MCF 10A (cell line): ENCODE measurements at places on chromosomes 7 and 10. TPM values are rescaled to one million over a fixed set of nuclear protein-coding genes. Genes with fewer than 3 reads are reported as not detected.

GRCh38 chr10:117946525-117947070, 100.1 kb downstream of the RAB11FIP2 start:
- peaks cover 5% of the 10 kb centered on the region for H3K4me1 ChIP-seq
- H3K27ac ChIP-seq, result no peak overlapping the region
- no peak overlapping the region for H3K4me3 ChIP-seq
- no peaks in the 10 kb centered on the region for H3K27me3 ChIP-seq

GRCh38 chr7:114944745-114945625, 23.1 kb downstream of the MDFIC start:
- no peak overlapping the region for H3K4me3 ChIP-seq
- no peaks in the 10 kb centered on the region for H3K27me3 ChIP-seq
- no peak for DNase-seq
- H3K27ac ChIP-seq, result no peak overlapping the region
- H3K4me1 ChIP-seq, result peaks cover 6% of the 10 kb centered on the region
- peaks cover 4% of the 10 kb centered on the region for H3K36me3 ChIP-seq

- no peak for DNase-seq
- H3K4me3 ChIP-seq, result no peak overlapping the region
- H3K36me3 ChIP-seq, result no peaks in the 10 kb centered on the region
- H3K4me1 ChIP-seq, result peaks cover 5% of the 10 kb centered on the region
- H3K27me3 ChIP-seq, result peaks cover 28% of the 10 kb centered on the region
Observed at GRCh38 chr7:101550641-101551541, 78.2 kb downstream of the MYL10 start.

AASS gene
- total RNA-seq, result 15.6 and 18.4 TPM in 2 replicates

PDLIM1 gene
- 74.6 and 98.1 TPM in 2 replicates for total RNA-seq

DNA sequence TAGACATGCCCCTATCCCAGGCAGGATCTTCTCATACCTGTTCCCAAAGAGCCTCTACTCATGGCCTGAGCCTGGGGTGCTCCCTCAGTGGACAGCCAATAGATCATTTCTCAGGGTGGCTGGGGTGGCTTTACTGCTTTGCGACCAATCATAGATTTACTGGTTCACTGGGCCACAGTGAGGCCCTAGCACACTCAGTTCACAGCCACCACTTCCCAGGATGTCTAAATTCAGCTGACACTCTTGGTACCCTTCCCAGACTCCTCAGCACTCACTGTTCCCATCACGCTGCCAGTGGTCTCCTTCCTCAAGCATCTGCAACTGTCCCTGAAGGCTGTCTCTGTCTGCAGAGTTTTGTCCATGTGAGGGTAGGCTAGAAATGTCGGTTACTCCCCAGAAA, 50.6 kb downstream of the ARHGAP22 start:
- H3K4me1 ChIP-seq, result no peaks in the 10 kb centered on the region
- no peaks in the 10 kb centered on the region for H3K27me3 ChIP-seq
- no peak for DNase-seq

MYO1G gene
- total RNA-seq, result 0.14 and 0.15 TPM in 2 replicates

DNA sequence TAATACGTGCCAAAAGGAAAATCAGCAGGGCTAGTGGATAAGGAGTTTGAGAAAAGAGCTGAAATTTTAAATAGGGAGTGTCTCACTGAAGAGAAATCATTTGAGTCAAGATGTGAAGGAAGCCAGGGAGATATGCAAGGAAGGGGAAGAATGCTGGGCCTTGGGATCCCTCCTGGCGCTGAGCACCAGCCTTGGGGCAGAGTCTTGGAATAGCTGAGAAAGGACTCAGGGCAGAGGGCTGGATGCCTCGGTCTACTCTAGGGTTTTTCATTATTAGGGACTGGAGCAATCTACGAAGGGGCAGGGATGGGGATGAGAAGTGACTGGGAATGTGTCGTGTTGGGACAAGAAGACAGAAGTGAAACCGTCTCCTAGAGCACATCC, 484 bp downstream of the ZWINT start:
- peaks cover 19% of the 10 kb centered on the region for H3K4me1 ChIP-seq
- H3K4me3 ChIP-seq, result peak overlapping the region; percentile 95
- H3K27me3 ChIP-seq, result no peaks in the 10 kb centered on the region
- H3K36me3 ChIP-seq, result peaks cover 5% of the 10 kb centered on the region

FXYD4 gene
- total RNA-seq, result not detected in 2 replicates

ABHD11 gene
- 15.3 and 18.9 TPM in 2 replicates for total RNA-seq

- H3K27me3 ChIP-seq, result no peaks in the 10 kb centered on the region
- H3K4me1 ChIP-seq, result peaks cover 56% of the 10 kb centered on the region
- DNase-seq, result peak; percentile 29
- H3K27ac ChIP-seq, result peak overlapping the region; percentile 88
- no peaks in the 10 kb centered on the region for H3K36me3 ChIP-seq
- peak overlapping the region; percentile 65 for H3K4me3 ChIP-seq
Observed at GRCh38 chr10:49568235-49568634, 29.3 kb upstream of the ERCC6 start.

- peaks cover 33% of the 10 kb centered on the region for H3K4me1 ChIP-seq
- H3K27ac ChIP-seq, result peak overlapping the region; percentile 88
- H3K36me3 ChIP-seq, result peaks cover 5% of the 10 kb centered on the region
Observed at GRCh38 chr7:129969881-129970446, 17.2 kb upstream of the UBE2H start.

GRCh38 chr10:123165445-123166072, 11.4 kb downstream of the BUB3 start:
- H3K4me1 ChIP-seq, result no peaks in the 10 kb centered on the region
- no peak overlapping the region for H3K4me3 ChIP-seq
- H3K27me3 ChIP-seq, result no peaks in the 10 kb centered on the region
- DNase-seq, result no peak

DNA sequence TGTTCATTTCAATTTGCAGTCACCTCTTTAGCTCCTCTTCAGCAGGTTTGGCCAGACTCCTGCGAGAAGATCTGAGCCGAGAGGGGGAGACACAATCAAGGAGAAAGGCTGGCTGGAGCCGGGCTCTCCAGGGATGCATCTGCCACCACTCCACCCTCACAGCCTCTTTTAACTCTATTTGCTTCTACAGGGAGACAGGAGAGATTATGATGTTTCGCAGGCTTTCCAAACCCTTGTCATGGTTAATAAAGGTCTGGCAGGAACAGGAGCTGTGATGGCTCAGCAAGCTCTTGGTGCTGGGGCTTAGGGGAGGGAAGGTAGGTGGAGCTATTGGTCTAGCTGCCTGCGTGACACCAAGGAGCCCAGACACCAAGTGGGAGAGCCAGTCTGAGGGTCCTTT, 448.1 kb upstream of the PODXL start:
- no peak overlapping the region for H3K4me3 ChIP-seq
- H3K27ac ChIP-seq, result no peak overlapping the region
- H3K36me3 ChIP-seq, result no peaks in the 10 kb centered on the region
- H3K4me1 ChIP-seq, result no peaks in the 10 kb centered on the region

- no peak overlapping the region for H3K4me3 ChIP-seq
- no peak for DNase-seq
Observed at GRCh38 chr7:146937836-146938235, 821.2 kb downstream of the CNTNAP2 start.

PPP1R9A gene
- 6.3 and 8.2 TPM in 2 replicates for total RNA-seq

DNA sequence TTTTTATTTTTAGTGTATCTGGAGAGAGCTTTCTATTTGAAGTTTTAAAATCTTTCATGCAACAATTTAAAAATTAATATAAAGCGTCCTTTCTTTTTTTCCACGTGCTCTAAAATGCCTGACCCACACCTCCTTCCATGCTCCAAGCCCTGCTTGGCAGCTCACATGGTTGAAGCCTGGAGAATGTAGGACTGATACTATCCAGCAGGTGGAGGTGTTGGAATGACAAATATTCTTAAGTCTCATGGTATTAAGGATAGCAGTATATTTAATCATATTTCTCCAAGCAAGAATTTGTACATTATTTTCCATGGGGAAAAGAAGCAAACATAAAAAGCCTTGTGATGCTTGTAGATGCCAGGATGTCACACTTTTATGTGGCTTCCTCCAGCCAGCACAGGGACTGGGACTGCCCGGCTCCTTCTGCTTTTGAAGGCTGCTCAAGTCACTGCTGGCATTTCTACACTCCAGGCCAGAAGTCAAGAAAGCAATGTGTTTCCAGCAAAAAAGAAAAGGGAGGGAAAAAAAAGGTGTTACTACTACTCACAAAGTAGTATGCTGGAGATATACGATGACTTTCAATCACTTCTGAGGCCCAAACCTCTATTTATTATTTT, 49.7 kb downstream of the BZW2 start:
- H3K4me3 ChIP-seq, result no peak overlapping the region
- H3K4me1 ChIP-seq, result no peaks in the 10 kb centered on the region
- peaks cover 90% of the 10 kb centered on the region for H3K36me3 ChIP-seq
- H3K27me3 ChIP-seq, result no peaks in the 10 kb centered on the region

DNA sequence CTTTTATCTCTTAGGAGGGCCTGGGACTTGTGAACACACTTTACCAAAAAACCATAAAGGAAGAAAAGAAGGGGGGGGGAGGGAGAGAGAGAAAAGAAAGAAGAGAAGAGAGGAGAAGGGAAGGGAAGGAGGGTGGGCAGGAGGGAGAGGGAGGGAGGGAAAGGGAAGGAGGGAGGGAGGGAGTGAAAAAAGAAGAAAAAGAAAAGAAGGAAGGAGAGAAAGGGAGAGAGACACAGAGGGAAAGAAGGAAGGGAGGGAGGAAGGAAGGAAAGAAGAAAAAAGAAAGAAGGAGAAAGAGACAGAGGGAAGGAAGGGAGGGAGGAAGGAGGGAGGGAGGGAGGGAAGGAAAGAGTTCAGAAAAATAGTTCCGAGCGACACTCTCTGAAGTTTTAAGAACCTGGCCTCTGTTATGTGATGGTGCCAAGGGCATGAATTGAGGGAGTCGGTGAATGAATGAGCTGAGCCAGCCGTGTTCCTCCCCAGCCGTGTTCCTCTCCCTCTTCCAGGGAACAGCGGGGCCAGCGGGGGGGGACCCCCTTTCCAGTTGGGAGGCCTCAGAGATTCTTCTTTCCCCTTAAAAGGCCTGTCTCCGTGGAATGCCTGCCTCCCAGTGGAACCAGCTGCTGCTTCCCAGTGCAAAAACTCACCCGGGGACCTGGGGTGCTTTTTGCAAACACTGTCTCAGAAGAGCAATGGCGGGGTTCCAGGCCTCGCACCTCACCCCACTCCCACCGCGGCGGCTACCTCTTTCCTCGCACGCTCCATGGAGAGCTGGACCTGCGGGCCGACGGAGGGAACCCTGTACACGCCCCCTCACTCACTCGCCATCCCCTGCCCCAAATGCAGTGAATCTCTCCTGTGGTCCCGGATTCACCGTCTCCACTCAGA, 84.1 kb downstream of the FOXL3 start:
- H3K4me1 ChIP-seq, result no peaks in the 10 kb centered on the region
- H3K27ac ChIP-seq, result no peak overlapping the region
- H3K36me3 ChIP-seq, result no peaks in the 10 kb centered on the region

DNA sequence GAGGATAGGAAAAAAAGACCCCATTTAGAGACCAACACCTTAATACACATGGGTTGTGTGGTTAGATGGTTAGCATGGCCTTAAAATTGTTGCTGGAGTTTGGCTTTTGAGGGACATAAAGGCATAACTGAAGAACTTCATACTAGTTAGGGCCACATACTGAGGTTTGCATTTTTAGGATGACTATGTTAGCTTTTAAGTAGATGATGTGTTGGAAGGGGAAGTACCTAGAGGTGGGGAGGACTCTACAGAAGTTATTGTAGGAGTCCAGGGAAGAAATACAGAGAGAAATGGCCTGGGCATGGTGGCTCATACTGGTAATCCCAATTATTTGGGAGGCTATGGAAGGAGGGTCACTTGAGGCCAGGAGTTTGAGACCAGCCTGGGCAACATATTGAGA, 40.5 kb downstream of the ENTPD1 start:
- H3K4me3 ChIP-seq, result no peak overlapping the region
- H3K27ac ChIP-seq, result no peak overlapping the region
- DNase-seq, result no peak

GRCh38 chr10:24463611-24464426, 254.9 kb downstream of the KIAA1217 start:
- peaks cover 45% of the 10 kb centered on the region for H3K4me1 ChIP-seq
- H3K4me3 ChIP-seq, result peak overlapping the region; percentile 76
- no peaks in the 10 kb centered on the region for H3K27me3 ChIP-seq
- peak; percentile 98 for DNase-seq
- H3K27ac ChIP-seq, result peak overlapping the region; percentile 90
- peaks cover 22% of the 10 kb centered on the region for H3K36me3 ChIP-seq

- H3K36me3 ChIP-seq, result no peaks in the 10 kb centered on the region
- DNase-seq, result peak; percentile 69
- H3K27ac ChIP-seq, result peak overlapping the region; percentile 78
- no peaks in the 10 kb centered on the region for H3K27me3 ChIP-seq
Observed at GRCh38 chr7:81190997-81191768, 272.3 kb upstream of the SEMA3C start.

H2BK1 gene
- total RNA-seq, result not detected in 2 replicates

DNA sequence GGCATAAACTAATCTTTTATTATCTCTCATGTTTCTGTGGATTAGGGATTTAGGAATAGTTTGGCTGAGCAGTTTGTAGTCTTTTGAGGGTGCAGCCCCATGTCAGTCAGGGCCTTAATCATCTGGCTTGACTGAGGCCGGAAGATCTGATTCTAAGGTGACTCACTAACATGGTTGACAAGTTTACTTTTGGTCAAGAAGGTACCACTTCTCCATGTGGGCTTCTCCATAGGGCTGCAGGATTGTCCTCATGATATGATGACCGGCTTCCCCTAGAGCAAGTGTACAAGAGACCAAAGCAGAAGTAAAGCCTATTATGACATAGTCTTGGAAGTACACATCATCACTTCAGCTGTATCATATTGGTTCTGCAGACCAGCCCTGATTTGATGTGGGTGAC, 45.9 kb upstream of the OIT3 start:
- peak overlapping the region; percentile 57 for H3K27ac ChIP-seq
- peaks cover 15% of the 10 kb centered on the region for H3K4me1 ChIP-seq
- DNase-seq, result peak; percentile 25
- H3K36me3 ChIP-seq, result no peaks in the 10 kb centered on the region

DNA sequence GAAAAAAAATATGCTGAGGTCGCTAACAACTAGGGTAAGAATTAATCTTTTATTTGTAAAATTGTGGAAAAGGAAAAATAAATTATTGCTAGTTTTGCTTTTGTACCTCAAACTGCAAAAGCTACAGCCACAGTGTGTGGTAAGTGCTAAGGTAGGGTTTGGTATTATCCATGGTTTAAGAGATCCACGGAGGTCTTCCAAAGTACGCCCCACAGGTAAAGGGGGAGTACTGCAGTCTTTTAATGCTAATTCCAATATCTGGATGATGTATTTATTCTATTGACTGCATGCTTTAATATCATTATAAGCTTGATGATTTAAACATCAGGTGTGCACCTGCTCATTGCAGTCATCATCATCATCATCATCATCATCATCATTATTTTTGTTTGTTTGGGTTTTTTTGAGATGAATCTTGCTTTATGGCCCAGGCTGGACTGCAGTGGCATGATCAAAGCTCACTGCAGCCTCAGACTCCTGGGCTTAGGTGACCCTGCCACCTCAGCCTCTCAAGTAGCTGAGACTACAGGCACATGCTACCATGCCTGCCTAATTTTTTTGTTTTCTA, 38.4 kb upstream of the BMS1 start:
- no peaks in the 10 kb centered on the region for H3K36me3 ChIP-seq
- no peak overlapping the region for H3K4me3 ChIP-seq
- no peaks in the 10 kb centered on the region for H3K4me1 ChIP-seq
- no peak for DNase-seq

- no peak overlapping the region for H3K4me3 ChIP-seq
- peaks cover 17% of the 10 kb centered on the region for H3K27me3 ChIP-seq
- H3K4me1 ChIP-seq, result no peaks in the 10 kb centered on the region
- H3K27ac ChIP-seq, result no peak overlapping the region
- H3K36me3 ChIP-seq, result no peaks in the 10 kb centered on the region
Observed at GRCh38 chr10:121131426-121132265, 280.5 kb downstream of the WDR11 start.

GRCh38 chr10:119654540-119654939, 3.4 kb downstream of the BAG3 start:
- peaks cover 5% of the 10 kb centered on the region for H3K36me3 ChIP-seq
- DNase-seq, result peak; percentile 94
- peak overlapping the region; percentile 94 for H3K4me3 ChIP-seq
- peak overlapping the region; percentile 76 for H3K27ac ChIP-seq
- peaks cover 36% of the 10 kb centered on the region for H3K4me1 ChIP-seq
- H3K27me3 ChIP-seq, result no peaks in the 10 kb centered on the region

NCOA4 gene
- 73.5 and 81.6 TPM in 2 replicates for total RNA-seq

ASB15 gene
- not detected in 2 replicates for total RNA-seq

MKX gene
- not detected in 2 replicates for total RNA-seq
